ENCODE measurements at places on chromosomes 12 and 14.

DNA sequence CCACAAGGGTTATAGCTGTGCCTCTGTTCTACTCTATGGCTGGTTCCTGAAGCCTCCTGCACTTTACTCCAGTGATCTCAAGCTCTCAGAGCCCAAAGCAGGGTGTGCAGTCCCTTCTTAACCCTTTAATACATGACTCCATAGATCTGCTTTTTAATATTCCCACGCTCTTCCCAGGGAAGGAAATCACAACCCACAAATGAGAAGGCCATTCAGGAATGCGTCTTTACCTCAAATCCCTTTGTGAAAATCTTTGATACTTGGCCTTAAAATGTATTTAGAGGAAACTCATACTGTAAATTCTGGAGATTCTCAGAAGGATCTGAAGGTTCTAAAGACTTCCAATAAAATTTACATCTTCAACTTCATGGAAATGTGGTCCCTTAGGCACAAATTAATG, 17.0 kb downstream of the NID2 start:
- no peak for DNase-seq

DNA sequence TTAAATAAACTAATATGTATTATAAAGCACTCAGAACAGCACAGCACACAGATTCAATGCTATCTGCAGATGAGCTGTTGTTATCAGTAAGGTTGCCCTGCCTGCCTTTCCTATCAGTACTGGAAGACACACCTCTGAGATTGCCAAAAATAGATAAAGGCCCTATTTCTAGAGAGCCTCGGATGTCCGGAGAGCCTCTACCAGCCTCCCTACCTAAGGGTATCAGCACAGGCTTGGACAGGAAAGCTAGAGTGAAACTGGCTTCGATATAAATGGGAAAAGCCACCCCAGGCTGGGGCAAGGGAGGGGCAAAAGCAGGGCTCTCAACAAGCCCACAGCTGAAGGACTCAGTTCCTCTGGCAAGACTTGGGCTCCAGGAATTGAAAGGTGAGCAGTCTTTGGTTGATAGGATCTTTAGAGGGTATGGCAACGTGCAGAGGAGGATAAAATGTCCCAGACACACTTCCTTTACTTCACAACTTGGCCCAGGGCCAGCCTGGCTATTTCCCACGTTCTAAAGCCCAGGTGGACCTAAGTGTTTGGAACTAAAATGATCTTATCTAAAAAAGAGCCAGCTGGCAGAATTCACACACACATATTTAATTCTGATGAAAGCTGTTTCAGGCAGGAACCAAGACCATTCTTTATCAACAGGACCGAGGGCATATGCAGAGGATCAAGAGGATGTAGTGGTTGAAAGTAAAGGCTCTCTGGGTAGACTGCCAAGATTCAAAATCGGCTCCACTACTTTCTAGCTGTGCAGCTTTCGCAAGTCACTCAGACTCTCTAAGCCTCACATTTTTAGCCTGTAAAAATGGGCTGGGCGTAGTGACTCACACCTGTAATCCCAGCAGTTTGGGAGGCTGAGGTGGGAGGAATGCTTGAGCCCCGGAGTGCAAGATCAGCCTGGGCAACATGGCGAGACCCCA, 37.8 kb upstream of the ITPR2 start:
- DNase-seq: no peak

GRCh38 chr12:26097046-26097878, 27.6 kb downstream of the BHLHE41 start:
- peak; percentile 67 for DNase-seq

DNA sequence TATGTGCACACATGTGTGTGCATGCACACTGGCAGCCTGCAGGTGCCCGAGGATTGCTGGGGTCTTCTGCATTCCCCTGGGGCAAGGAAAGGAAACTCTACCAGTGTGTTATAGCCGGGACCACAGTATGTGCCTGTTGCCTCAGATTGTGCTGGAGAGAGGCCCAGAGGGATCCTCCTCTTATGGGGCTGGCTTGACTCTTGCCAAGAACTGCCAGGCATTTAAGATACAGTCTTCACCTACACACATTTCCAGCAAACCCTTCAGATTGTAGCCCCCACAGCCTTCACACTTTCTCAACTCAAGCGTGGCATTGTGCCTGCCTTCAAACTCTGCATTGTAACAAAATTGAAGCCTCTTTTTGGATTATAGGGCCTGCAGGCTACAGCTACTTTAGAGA, 176.7 kb upstream of the DYRK2 start:
- no peak for DNase-seq

- no peak for DNase-seq
Measured at GRCh38 chr12:114949058-114949820, 265.3 kb upstream of the TBX3 start.

DNA sequence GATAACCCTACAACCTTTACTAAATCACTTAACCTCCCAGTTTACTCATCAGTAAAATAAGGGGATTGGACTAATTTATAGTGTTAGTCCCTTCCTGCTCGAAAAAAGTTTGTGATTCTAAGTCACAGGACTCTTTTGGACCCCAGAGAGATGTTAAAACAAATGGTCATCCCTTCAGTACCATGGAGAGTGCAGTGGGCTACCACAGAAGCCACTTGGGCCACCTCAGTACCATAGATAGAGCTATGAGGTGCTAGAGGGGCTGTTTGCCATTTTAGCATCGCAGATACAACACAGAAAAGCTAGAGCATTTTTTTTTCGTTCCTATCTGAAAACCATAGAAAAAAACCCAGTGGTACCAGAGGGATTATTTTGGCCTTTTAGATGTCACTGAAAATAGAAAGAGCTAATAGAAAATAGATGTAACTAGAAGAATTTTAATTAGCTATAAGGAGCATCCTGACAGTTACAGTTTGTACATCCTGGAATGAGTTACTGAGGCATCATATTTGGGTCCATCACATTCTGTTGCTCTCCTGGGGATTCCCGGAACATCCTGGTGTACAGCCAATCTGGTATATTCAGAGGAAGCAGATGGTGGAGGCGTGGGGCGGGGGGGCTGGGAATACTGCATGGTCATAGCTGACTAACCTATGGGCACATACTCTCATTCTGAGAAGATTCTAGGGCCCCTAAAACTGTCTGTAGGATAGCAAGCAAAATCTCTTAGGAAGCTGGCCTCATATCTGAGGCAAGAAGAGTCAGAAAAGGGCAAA, 2.8 kb downstream of the ZNF219 start:
- DNase-seq: no peak

All from stimulated activated CD8-positive, alpha-beta memory T cell treated with anti-CD3 and anti-CD28 coated beads, Interleukin-4, amount 100 ng/mL, for 48 hours (primary cell).